ENCODE measurements at places on chromosomes 11 and 22.

DNA sequence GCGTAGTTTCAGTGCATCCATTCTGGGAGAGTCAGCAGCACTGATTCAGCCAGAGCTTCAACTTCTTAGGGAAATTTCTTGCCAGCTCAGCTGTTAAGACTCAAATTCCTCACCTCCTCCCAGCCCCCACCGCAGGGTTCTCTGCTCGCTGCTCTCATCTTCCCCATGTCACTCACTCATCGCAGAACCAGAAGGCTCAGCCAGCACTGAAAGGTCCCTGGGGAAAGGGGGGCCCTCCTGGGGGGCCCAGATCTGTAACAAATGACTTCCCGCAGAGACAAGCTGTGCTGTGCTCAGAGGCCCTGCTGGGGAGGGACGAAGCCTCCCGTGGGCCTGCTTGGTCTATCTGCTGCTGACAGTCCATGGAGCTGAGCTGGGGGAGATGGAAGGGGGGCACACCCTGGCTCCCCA is 220.6 kb downstream of the NTM start:
- no peak for DNase-seq

- peak; percentile 82 for DNase-seq
These were observed 2.0 kb downstream of the MRGPRF start for GRCh38 chr11:69010964-69011623.

DNA sequence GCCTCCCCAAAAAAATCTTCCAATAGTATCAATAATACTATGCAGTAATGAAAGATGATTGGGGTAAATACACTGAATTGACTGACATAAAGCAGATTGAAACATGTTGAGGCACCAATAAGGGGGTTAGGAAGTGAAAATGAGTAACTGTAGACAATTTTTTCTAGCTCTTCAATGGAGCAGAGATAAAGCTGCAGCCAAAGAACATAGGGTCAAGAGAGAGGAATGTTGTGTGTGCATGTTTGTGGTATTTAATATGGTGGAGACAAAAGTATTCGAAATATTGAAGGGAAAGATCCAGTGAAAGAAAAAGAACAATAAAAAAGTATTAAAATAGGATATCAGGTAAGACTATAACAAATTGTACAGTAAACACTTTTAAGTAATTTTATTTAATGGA is 450.0 kb upstream of the CCDC179 start:
- DNase-seq = no peak

DNA sequence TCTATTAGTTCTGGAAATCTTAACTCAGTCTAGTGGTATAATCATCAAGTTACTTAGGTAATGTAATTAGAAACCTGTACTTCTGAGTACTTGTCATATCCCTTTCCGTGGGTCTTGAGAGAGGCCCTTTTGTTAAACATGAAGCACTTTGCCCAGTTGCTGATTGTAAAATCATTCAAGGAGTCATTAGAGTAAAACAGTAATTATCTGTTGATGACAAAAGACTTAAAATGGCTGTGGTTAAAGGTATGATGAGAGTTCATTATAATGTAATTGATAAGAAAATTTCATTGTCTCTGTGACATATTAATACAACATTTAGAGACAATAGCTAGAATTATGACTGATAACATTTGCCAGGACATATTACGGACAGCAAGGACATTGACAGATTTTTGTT is 34.3 kb downstream of the PRR5L start:
- DNase-seq = no peak

DNA sequence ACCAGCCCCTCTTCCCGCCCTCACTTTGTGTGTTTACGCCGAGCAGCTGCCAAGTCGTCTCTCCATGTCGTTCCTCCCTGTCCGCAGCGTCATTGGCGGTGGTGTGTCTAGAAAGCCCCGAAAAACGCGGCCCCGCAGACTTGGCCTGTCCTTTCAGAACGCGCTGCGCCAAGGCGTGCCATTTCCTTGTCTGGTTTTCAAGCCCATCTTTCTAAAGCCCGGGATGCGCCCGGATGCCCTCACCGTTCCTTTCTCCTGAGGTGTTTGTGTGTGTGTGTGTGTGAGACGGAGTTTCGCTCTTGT is 557 bp downstream of the MOV10L1 start:
- DNase-seq = no peak

DNA sequence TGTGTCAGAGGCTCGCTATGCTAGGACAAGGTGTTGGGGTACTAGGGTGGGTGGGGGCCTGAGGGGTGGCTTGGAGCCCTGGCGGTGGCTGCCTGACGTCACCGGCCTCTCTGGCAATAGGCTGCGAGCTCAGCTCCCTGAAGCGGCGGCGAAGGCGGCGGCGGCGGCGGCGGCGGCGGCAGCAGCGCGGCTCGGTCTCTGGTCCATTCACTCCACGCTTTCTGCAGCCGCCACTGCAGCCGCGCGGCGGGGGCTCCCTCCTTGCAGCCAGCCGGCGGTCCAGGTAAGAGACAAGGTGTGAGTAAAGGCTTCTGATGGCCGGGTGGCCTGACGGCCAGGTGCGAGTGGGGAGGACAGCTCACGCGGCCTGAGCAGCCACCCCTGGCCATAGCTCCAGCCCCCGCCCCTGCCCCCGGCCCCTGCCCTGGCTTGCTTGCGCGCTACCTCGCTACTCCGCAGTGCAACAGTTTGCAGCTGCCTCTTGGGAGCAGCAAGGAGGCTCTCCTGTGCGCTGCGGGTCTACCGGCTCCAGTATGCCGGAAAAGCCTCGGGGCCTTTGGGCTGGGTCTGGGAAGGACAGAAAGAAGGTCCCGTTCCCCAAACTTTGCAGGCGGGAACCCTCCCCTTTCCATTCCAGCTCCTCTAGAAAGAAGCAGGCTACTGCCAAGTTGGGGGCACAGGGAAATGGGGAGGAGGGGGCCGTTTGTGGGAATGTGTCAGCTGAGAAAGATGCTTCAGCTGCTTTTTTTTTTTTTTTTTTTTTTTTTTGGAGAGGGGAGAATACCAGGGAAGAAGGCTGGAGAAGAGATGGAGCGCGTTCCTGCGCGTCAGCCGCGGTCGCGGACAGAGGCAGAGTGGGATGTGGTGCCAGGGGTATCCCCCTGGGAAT is at the start of gene C11orf87:
C11orf87 (plus strand) TSS at position 210 of the 889 bp plus-strand sequence. CDS start 1,444 bp downstream, outside the sequence.
- DNase-seq = no peak
